ENCODE measurements at places on chromosomes 2 and 18.

DNA sequence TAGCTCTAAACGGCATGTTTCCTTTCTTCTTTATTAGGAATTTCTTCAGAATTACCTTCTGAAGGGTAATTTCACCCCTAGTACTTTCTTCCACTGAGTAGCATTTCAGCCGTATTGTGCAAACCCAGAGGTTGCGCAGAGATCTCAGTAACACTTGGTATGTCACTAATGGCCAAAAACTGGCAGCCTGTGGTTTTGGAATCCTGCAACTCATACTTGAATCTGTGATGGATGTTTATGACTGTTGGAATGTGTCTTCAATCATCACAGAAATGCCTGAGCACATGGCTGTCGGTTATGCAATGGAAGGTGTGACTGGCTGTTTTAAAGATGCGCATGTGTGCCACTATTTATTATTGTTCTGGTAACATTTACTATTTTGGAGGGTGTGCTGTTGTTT lies 100.0 kb downstream of the COLEC12 start:
- no peak for DNase-seq

DNA sequence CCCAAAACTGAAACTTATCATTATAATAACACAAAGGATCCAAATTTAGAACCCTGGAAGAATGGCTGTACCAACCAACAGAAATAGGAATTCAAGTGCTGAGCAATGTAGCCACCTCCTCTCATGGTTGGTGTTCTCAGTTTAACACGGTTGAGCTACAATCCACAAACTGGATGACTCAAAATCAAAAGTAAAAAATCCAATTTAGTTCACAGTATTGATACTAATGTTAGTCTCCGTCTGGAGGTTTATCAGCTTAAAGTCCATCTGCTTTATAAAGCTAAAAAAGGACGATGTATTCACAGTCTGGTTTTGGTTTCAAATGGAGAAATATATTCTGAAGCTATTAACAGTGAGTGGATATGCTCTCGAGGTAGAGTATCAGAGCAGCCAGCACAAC lies 40.5 kb downstream of the CNTNAP5 start:
- DNase-seq = no peak

- no peak for DNase-seq
Observed at GRCh38 chr18:35464831-35465279, 32.9 kb downstream of the INO80C start.

DNA sequence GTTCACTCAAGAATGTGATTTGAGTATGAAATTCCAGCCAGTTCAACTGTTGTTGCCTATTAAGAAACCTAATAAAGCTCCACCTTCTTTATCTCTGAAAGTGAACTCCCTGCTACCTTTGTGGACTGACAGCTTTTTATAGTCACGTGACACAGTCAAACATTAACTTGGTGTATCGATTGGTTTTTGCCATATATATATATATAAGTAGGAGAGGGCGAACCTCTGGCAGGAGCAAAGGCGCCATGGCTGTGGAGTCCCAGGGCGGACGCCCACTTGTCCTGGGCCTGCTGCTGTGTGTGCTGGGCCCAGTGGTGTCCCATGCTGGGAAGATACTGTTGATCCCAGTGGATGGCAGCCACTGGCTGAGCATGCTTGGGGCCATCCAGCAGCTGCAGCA lies at the start of gene UGT1A1:
TSS of gene UGT1A1 (plus strand) at position 228 of the 400 bp plus-strand sequence. CDS start at position 246, 18 bp downstream.
- no peak for DNase-seq

- DNase-seq = no peak
Observed at GRCh38 chr2:24883946-24884345, 36.1 kb downstream of the ADCY3 start.

DNA sequence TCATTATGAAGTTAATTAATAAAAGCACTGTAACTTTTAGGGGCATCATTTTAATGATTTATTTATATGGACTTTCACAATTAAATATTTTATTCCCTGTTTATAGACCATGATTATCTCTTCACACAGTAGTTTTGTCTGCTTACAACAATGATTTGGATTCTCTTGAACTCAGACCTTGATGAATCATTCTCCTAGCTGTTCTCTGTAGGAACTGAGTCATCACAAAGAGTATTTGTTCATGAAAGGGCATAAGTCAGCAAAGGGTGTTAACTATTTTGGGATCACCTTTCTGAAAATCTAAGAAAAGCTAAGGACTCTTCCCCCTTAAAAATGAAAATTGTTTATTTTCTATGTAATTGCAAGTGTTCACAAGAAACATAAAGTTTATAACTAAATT lies 461.1 kb upstream of the UBE2E3 start:
- no peak for DNase-seq

GRCh38 chr2:165624470-165624800 lies 154.9 kb downstream of the CSRNP3 start:
- no peak for DNase-seq

DNA sequence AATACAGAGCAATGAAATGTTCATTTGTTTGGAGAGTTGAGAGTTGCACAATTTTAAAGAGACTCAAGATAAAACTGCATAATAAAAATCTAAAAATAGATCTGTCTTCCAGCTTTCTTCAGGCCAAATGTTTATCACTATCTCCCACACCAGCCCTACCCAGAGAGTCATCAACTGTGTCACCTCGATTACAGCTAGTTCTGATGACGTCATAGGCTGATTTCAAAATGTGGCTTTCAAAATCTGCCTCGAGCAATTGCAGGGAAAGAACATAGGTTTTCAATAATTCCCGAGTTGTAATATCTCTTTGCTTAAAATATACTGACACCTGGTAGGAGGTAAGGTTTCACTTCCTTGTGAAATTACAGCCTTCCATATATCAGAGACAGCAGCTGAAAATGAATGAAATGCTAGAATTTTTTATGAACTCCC lies 677.6 kb upstream of the ID2 start:
- no peak for DNase-seq

DNA sequence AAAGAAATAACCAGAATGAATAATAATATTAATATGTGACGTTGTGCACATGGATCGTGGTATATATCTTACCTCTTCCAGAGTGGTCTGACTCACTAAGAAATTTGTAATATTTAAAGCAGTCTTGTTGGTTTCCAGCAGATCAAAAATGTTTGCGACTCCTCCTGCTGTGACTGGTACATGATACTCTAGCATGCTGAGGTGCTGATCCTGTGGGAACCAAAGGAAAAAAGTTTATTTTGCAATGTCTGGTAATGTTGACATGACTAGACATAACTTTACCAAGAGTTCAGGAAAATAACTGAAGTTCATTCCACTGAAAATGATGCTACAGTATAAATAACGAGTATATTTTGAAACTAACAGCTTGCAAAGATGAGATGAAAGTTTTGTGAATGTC lies 124.5 kb upstream of the BARD1 start:
- DNase-seq = no peak

DNA sequence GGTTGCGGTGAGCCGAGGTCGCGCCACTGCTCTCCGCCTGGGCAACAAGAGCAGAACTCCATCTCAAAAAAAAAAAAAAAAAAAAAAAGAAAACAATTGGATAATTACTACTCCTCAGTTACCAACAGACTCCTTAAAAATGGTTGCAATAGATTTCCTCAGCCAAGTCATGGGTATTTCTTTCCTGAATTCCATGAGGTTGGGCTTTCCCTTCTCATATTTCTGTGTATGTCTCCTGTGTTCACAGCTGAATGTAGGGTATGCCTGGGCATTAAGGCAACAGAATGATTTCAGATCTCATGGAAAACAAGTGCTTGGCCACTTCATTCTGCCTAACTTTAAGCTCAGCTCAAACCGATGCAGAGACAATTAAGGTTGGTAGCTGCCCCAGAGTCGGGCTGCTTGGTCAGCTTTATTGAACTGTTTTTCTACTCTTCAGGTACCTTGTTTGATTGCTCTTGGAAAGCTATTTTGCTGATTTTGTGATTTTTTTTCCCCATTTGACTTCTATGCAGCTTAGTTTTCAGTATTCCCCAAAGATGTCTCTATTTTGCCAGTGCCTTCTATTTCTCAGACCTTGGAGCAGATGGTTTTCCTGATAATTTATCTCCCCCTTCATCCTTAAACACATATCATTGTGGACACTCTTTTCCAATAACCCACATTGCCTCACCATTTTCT lies 24.8 kb downstream of the KIF5C start:
- no peak for DNase-seq

DNA sequence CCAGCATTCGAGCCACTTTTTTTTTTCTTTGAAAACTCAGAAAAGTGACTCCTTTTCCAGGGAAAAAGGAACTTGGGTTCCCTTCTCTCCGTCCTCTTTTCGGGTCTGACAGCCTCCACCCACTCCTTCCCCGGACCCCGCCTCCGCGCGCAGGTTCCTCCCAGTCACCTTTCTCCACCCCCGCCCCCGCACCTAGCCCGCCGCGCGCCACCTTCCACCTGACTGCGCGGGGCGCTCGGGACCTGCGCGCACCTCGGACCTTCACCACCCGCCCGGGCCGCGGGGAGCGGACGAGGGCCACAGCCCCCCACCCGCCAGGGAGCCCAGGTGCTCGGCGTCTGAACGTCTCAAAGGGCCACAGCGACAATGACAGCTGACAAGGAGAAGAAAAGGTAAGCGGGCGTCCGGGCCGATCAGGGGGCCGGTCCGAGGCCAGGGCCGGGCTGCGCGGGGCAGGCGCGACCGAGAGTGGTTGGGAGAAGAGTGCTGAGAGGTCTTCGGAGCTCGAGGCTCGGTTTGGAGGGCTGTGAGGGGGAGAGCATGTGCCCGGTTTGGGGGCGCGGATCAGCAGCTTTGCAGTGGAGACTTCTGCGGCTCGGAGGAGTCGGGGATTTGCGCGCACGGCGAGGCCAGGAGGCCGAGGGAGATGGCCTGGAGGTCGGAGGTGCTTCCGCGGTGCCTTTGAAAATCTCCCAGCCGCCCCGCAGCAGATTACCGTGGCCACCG lies 502 bp downstream of the EPAS1 start:
- DNase-seq = peak; percentile 57

DNA sequence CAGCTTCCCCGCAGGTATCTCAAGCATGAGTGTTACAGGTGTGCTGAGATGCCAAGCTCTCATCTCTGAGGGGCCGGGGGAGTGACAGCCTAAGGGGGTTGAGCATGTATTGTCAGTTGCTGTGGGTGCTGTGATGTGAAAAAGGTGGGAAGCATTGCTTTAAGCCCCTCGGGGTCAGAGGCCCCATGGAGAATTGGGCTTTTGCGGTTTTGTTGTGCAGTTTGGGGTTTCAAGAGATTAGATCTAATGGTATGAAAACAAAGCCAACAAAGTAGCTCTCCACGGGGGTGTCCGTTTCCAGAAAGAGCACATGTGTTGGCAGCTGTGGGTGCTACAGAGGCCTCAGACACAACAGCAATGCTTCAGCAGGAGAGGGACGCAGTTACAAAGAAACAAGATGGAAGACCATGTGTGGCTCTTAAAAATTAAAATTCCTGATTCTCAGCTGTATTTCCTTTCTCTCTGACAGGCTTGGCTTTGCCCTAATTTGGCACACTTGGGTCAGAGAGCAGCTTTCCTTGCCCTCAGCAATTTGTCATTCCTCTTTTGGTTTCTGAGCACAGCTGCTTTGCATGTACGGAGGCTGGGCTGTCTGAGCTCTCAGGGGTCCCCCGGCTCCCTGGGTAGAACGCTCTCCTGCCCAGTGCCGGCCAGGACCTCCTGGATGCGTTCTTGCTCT lies 69.9 kb downstream of the TMEM247 start:
- DNase-seq = no peak

GRCh38 chr2:222912117-222912516 lies 51.3 kb downstream of the ACSL3 start:
- no peak for DNase-seq

GRCh38 chr2:219045937-219046550 lies 4.7 kb upstream of the CFAP65 start:
- no peak for DNase-seq

- DNase-seq = no peak
Observed at GRCh38 chr18:857986-858385, 45.9 kb upstream of the YES1 start.

- no peak for DNase-seq
Observed at GRCh38 chr18:59906203-59906602, 6.4 kb downstream of the PMAIP1 start.

DNA sequence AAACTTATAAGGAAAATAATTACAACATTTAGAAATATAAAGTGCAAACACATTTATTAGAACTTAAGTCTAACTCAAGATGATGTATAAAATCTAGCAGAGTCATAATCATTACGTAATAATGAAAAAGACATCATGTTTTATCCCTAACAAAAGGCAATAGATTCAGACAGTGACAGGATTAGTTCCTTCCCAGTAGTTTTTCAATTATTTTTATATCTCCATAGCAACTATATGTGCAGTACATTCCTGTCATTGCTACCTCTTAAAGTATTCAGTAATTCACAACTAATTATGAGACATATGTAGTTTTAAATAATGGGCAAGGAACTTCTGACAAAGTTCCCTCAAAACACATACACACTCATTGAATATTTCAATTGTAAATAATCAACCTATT lies 687.9 kb downstream of the CCDC85A start:
- no peak for DNase-seq

- no peak for DNase-seq
Observed at GRCh38 chr18:62745089-62745751, 29.9 kb downstream of the PHLPP1 start.

- DNase-seq = no peak
Observed at GRCh38 chr2:88865801-88866371, 174.4 kb downstream of the RPIA start.

DNA sequence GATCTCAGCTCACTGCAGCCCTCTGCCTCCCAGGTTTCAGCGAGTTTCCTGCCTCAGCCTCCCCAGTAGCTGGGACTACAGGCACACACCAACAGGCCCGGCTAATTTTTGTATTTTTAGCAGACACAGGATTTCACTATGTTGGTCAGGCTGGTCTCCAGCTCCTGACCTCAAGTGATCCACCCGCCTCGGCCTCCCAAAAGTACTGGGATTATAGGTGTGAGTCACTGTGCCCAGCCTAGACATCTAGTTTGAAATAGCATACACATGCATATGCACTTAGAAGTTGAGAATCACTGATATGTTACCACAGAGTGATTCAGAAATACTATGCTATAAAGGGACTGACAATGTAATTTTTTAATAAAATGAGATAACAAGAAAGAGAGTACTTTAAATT lies 69.8 kb upstream of the CDKL4 start:
- DNase-seq = no peak

DNA sequence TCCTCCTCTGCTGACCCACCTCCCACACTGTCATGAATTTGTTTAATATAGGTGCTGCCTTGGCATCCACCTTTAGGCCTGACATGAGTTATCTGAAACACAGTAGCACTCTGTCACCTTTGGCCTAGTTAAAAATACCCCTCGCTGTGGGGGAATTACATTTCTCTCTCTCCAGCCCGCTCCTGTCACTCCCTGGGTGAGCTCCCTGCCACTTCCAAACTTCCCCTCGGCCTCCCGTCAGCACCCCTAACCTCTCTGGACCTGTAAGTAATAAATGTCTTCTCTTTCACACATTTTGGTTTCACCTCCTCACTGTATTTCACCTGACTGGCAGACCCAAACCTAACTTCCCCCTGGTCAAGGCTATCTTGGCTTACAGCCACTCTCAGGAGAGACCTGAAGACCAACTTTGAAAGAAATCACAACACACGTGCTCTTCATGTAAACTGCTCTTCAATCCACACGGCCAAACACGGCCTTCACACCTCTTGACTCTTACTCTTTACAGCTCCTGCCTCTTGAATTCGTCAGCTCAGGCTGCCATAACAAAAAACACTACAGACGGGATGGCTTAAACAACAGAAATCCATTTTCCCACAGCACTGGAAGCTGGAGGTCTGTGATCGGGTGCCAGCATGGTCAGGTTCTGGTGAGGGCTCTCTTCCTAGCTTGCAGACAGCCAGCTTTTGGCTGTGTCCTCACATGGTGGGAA lies 28.3 kb downstream of the REEP1 start:
- DNase-seq = no peak

- DNase-seq = peak; percentile 3
Observed at GRCh38 chr2:221572821-221573429, 821 bp upstream of the EPHA4 start.

Data from activated gamma-delta T cell treated with anti-CD3 and anti-CD28 coated beads, Interleukin-2, amount 50 U/mL, for 16 hours (primary cell).